SJCRH30 (cell line): ENCODE measurements at places on chromosomes 1 and 21. TPM values are rescaled to one million over a fixed set of nuclear protein-coding genes. Genes with fewer than 3 reads are reported as not detected.

- no peak for DNase-seq
Observed at GRCh38 chr1:30507401-30508174, 215.8 kb downstream of the MATN1 start.

DNA sequence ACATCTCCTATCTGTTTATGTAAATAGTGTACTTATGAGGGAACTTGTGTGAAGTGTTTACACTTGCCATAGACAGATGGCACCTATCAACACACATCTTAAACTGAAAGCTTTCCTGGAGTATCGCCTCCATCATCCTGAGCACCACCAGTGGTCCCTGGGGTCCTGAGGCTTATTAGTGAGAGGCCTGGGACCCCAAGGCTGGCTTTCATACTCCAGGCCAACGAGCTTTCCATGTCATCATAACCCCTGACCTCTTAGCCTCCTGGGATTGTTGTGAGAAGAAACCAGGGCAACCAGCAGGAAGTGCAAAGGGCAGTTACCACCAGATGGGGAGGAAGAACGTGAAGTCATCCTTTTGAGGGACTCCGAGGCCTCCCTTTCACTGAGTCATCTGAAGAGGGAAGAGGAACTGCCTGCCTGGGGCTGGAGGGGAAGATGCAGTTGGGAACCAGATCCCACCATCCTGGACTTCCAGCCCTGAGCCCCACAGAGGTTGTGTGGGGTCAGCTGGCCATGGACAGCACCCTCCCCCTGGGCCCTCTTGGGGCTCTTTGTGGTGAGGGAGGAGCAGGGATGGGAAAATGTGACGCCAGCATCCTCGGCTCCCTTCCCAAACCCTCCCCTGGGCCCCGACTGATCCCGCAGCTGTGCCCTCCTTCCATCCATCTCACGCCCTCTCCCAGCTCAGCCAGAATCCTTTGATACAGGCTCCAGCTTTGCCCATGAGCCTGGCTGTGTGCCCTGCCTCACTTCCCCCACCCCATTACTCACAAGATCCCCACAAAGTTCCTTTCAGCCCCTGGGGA, 5.8 kb downstream of the INKA2 start:
- peak; percentile 93 for DNase-seq

DNA sequence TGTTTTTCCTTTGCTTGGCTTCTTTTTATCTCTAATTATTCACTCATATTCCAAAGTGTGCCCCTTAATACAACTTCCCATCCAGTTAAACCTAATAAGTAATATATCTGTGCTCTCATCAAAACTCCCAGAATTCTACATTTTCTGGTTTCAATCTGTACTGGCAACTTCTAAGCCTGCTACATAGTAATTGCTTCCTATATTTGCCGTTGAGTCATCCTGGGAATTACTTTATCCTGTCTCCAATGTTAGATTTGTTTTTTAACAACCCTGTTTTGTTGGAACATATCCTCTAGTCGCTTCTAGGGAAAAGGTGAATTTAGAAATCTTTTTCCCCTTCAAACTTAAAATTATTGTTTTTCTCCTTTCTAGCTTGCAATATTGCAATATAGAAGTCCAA, 620.5 kb upstream of the PKN2 start:
- DNase-seq: no peak

GRCh38 chr1:22722901-22723550, 12.4 kb downstream of the EPHB2 start:
- no peak for DNase-seq

DNA sequence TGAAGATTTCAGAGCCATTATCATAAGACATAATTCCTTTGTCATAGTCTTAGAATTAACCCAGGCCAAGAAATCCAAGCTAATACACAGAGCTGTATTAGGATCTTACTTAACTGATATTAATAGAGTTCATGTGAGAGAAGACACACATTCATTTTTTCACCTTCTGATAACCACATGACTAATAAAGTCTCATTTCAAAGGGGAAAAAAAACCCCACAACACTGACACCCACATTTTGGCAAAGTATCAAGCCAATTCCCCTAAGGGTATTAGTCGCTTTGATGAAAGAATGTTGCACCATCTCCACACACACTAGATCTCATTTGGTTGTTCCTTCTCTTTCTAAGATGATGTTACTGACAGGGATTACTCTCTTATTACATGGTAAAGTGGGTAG, 344.4 kb upstream of the ESRRG start:
- DNase-seq: no peak

DNA sequence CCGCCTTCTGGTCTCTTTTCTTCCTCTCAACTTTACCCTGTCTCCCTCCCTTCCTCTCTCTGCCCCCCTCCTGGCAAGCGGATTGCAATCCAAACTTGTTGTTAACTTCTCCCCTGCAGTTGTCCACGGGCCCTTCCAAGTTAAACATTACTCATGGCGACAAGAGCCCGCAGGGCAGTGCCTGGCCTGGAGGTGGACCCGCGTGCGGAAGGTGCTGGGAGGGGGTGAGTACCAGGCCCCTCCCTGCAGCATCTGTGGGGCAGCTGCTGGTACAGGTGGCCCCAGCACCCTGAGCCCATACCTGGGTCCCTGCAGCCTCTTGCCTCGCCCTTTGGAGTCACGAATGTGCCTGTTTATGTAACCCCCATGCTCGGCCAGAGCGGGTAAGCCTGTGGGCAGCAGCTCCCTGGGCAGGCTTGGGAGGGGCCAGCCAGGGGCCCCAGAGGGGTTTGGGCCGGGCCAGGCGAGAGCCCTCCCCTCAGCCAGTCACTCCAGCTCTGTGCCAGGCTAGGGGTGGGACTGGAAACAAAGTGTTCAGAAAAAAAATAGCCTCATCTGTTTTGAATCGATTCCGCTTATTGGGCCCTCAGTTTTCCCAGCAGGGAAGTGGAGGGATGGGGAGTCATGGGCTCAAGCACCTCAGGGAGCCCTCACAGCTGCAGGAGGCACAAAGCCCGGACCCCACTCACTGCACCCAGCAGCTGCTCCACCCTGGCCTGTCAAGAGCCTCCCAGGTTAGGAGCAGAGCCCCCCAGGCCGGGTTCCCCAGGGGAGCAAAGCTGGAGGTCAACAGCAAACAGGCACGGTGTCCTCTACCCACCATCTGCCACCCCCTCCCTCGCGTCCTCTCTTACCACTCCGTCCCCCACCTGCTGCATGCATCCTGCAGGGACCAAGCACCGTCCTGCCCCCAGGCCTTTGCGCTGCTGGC, 14.0 kb upstream of the FAAP20 start:
- peak; percentile 59 for DNase-seq

- DNase-seq: no peak
Observed at GRCh38 chr1:245432228-245432875, 277.6 kb downstream of the KIF26B start.

DNA sequence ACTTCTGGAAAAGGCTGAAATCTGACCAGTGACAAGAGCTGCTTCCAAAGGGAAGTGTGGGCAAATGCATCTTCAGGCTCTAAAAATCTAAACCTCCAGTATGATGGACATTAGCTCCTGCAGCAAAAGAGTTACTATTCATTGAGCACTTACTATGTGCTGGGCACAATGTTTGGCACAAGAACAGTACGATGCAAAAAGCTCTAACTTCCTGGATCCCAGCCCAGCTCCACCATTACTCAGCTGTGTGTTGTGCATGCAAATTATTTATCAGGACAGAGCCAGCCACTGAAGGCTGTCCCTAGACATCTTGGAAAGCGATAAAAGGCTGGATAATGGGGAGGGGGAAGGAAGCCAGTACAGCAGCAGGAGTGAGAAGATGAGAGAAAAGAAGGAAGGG, 143.5 kb downstream of the ELAVL4 start:
- DNase-seq: no peak

GRCh38 chr21:44704636-44705001, 6.8 kb downstream of the TSPEAR start:
- no peak for DNase-seq

- no peak for DNase-seq
Observed at GRCh38 chr1:61156576-61157467, 74.5 kb downstream of the NFIA start.

DNA sequence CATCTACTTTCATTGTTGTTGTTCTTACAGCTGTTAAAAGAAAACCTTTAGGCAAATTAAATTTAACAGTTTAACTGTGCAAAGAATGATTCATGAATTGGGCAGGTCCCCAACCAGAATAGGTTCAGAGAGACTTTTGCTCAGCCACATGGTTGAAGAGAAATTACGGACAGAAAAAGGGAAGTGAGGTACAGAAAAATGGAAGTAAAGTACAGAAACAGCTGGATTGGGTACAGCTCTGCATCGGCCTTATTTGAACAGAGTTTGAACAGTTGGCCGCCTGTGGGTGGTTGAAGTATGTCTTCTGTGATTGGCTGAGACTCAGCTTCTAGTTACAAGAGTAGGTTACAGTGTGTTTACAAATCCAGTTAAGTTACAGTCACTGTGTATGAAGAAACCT, 210.1 kb downstream of the FGGY start:
- peak; percentile 35 for DNase-seq

- DNase-seq: no peak
Observed at GRCh38 chr1:29893806-29894205, 657.5 kb downstream of the PTPRU start.

- DNase-seq: no peak
Observed at GRCh38 chr1:88701275-88701674, 17.2 kb downstream of the PKN2 start.

DNA sequence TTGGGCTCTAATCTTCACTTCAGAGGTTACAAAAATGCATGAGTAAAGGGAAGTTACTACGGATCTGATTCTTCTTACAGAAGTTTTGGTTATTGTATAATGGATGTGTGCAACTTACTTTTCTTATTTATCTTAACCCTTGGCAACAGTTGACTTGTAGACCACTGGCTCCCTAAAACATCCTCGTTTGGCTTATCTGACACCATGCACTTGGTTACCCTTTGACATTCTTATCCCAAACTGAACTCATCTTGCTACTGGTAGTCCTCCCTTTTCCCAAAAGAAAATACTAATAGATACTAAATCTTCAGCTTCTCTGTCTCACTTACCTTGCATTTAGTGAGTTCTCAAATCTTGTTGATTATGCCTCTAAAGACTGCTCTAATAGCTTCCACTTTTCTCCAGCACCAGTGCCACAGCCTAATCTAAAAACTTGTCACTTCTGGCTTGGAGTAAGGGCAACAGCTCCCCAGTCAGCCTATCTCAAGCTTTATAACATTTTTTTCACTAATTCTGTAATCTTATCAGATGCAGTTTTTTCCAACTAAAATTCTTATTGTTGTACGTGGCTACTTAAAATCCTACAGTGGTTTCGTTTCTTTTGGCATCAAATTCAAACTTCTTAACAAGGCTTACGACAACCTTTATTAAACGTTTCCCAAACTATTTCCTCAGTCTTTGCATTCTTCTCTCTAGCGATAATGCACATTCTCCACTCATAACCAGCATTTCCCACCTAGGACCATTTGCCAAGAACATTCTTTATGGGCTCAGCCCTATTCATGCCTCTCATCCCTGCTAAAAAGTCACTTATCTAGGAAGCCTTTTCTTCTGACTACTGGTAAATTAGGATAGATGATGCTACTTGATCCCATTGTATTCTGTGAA, 204.2 kb downstream of the KCNT2 start:
- no peak for DNase-seq

GRCh38 chr1:234631721-234632125, 21.7 kb upstream of the IRF2BP2 start:
- no peak for DNase-seq

DNA sequence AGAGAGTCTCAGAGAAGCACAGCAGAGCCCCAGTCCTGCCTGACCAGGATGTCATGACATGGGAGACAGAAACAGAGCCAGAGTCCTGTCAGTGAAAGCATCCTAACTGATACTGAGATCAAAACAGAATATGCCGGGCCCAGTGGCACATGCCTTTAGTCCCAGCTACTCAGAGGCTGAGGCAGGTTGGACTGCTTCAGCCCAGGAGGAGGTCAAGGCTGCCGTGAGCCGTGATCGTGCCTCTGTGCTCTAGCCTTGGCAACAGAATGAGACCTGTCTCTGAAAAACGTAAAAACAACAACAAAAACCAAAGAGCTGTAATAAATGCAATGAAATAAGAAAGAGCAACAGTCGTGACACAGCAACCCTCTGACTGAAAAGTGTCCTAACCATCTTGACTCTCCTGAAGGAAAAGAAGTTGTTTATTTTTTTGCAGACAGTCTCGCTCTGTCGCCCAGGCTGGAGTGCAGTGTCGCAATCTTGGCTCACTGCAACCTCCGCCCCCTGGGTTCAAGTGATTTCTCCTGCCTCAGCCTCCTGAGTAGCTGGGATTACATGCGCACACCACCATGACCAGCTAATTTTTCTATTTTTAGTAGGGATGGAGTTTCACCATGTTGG, 189.2 kb downstream of the SLC45A1 start:
- DNase-seq: no peak

- DNase-seq: peak; percentile 80
Observed at GRCh38 chr1:238060061-238060460, 169.3 kb upstream of the ZP4 start.

DNA sequence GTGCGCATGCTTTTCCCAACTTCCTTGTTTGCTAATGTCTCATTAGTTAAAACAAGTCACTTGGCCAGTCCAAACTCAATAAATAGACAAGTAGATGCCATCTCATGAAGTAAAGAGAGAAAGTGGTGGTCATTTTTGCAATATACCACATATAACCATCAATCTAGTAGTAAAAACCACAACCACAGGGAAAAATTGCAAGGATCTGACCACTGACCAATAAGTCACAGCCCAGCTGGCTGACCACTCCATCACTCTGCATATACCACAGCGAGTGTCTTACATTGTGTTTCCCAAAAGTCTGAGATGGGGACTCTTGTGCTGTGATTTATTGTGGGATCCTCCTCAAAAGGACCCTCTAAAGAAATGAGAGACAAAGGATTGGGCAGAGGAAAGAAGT, 76.0 kb downstream of the FH start:
- no peak for DNase-seq

DNA sequence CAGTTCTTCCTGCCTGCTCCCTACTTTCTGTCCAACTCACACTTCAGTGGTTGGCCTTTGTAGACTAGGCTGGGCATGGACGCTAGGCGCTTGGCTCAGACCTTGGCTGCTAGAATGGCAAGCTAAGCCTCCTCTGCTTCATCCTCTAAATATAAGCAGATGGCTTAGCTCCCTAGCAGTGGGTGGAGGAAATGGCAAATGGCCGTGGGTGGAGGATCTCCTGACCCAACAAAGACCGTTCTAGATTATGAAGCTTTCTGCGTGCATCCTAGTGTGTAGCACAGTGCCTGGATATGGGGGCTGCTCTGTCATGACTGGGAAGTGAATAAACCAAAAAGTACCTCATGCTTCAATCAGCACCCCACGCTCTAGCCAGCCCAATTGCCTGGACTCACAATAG, 10.4 kb upstream of the ETV3L start:
- no peak for DNase-seq

DPT gene
- not detected in 2 replicates for total RNA-seq

DCST1 gene
- total RNA-seq: not detected in 2 replicates

RNU1-3 gene
- under 0.01 TPM in 2 replicates for total RNA-seq

RUNX1 gene
- total RNA-seq: 21.7 and 23.7 TPM in 2 replicates

OR11L1 gene
- total RNA-seq: not detected in 2 replicates

FNDC5 gene
- 66.2 and 72.2 TPM in 2 replicates for total RNA-seq

KIF21B gene
- 0.61 and 0.66 TPM in 2 replicates for total RNA-seq

ANKRD34A gene
- total RNA-seq: 0.69 and 0.84 TPM in 2 replicates

MARK1 gene
- 8.7 and 8.8 TPM in 2 replicates for total RNA-seq

EXO1 gene
- total RNA-seq: 51.3 and 57.4 TPM in 2 replicates

FAM89A gene
- total RNA-seq: 41.8 and 49.3 TPM in 2 replicates

NSL1 gene
- 72.1 and 76.7 TPM in 2 replicates for total RNA-seq

CD5L gene
- not detected in 2 replicates for total RNA-seq

SLC9C2 gene
- total RNA-seq: not detected in 2 replicates

C1orf105 gene
- total RNA-seq: 17.7 and 21.0 TPM in 2 replicates

DIRAS3 gene
- 0.41 and 0.42 TPM in 2 replicates for total RNA-seq
